ENCODE measurements at places on chromosomes 7 and 10.
A peak's percentile ranks its signal among the peaks of the same experiment; 100 is the strongest.

GRCh38 chr10:63250032-63250431 lies 116.9 kb downstream of the NRBF2 start:
- no peak for DNase-seq

- DNase-seq = no peak
Observed at GRCh38 chr7:38580485-38580884, 50.7 kb downstream of the AMPH start.

GRCh38 chr7:34747176-34747781 lies 89.3 kb downstream of the NPSR1 start:
- no peak for DNase-seq

- DNase-seq = no peak
Observed at GRCh38 chr10:32409741-32410140, 36.2 kb upstream of the CCDC7 start.

DNA sequence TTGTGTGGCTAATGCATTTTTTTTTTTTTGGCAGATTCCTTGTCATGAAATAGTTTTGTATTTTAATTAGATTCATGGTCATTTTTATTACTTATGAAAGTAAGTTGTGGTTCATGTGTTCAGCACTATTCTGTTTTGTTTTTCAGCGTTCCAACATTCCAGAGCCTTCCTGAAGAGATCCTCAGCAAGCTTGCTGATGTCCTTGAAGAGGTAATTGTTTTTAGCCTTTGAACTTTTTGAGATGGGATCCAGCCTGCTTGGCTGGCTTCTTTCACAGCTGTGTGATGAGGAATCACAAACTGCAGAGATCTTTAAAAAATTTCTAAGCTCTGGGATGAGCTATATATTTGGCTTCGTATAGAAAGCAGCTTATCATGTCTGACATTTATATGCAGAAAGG lies 208.0 kb upstream of the CSTF2T start:
- DNase-seq = no peak

GRCh38 chr10:103517234-103518085 lies 24.0 kb downstream of the NEURL1 start:
- DNase-seq = no peak

GRCh38 chr10:74543276-74543675 lies 283.1 kb upstream of the KAT6B start:
- DNase-seq = no peak

- no peak for DNase-seq
Observed at GRCh38 chr10:123604506-123604905, 61.6 kb upstream of the GPR26 start.

DNA sequence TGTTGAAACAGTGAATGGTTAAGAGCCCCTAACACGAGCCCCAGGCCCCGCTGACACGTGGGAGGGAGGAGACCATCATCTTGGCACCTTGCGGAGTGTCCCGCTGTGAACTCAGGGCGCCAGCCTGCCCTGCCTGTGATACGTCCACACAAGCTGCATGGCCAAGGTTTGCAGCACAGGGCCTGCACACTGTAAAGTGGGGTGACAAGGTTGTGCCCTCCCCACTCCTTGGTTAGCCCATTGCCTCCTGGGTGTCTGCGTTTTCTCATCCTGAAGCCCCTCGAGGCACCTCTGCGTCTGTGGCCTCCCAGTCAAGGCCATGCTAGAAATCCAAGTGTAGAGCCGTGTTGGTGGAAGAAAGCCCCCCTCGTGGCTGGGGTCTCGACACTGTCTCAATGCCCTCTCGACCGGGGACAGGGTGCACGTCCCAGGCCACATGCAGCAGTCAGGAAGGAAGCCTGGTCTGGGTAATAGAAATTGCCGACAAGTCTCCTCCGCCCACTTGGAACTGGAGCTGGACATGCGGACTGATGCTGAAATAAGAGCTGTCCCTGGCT lies 192.1 kb downstream of the DNAJB6 start:
- no peak for DNase-seq

- no peak for DNase-seq
Observed at GRCh38 chr7:69358163-69358821, 240.0 kb upstream of the AUTS2 start.

DNA sequence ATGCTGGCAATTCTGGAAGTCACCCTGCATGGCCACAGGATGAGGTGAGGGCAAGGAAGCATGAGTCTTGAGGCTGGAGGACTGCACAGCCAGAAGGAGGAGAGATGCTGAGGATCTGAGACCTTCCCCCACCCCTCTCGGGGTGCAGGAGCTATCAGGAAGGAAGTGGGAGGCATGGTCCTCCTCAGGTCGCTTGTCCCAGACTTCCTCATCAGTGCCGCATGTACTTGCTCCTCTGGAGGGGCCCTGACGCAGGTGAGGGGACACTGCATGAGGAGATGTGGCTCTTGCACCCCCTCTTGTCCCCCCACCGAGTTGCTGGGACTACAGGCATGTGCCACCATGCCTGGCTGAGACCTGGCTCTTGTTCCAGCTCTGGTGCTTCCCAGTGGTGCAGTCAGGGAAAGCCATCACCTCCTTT lies 5.7 kb upstream of the ZMIZ1 start:
- DNase-seq = no peak

DNA sequence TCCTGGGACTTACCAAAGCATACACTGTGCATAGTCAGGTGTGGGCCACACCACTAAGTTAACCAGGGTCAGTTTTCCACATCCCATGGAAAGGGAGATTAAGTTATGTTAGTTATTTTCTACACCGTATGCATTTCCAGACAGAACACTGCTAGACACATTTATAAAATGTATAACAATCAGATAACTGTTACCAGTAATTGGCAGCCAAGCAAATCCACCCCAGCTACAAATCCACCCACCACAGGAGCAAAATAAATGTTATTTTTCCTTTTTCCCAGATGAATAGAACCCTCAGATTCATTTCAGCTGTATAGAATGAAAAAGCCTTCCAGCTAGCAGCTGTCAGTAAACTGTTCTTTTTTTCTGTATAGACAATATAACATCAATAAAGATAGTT lies 256.9 kb upstream of the FZD1 start:
- DNase-seq = no peak

DNA sequence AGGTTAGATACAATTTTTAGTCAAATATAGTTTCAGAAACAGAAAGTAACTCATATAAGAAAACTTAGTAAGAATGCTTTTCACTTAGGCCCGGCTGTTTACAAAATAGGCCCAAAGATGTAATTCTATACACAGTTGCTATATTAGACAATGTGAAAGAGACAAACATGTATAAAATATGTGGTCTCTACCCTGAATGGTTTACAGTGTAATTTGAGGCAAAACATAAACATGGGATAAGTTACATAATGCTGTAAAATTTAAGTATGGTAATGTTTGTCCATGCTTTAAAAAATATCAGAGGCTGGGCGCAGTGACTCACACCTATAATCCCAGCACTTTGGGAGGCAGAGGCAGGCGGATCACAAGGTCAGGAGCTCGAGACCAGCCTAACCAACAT lies 18.7 kb downstream of the KRIT1 start:
- DNase-seq = no peak

GRCh38 chr7:1361016-1361755 lies 98.1 kb downstream of the MICALL2 start:
- no peak for DNase-seq

DNA sequence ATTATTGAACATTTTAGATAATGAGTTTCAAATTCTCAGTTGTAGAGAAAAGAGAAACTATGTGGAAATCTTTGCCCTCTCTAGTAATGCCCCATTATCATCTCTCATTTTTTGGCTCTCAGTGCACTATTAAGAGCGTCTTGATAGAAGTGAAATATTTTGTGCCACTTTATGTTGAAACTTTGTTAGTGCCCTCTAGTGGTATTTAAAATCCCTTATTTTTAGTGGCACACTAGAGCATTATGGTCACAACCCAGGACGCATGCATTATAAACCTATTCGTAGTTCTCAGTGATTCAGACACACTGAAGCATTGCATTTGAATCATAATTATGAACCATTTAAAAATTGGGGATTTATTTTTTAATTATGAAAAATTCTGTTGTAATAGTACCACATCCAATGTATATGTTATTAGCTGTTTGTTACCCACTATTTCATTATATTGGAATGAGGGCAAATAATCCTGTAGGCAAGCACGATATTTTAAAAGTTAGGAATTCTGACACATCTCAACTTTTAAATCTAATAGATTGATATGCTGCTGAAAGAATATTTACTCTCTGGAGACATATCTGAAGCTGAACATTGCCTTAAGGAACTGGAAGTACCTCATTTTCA lies 21.9 kb downstream of the PDCD4 start:
- no peak for DNase-seq

GRCh38 chr10:18542832-18543231 lies 108.6 kb downstream of the NSUN6 start:
- DNase-seq = no peak

- DNase-seq = peak; percentile 58
Observed at GRCh38 chr7:140230516-140230860, 53.7 kb upstream of the KDM7A start.

GRCh38 chr7:2777898-2778535 lies 66.1 kb downstream of the GNA12 start:
- no peak for DNase-seq

DNA sequence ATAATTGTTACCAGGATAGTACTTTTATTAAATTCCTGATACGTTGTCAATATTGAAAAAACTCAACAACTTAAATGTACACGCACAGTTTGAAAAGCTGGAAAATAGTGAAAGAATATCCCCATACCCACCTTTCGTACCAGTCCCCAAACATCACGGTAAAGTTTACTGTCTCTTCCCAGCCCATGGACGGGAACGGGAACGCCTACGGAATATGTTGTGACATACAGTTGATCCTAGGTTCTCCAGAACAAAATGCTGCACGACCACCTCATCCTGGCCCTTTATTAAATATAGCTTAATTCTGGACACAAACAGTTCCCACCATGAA lies 527 bp upstream of the BCAP29 start:
- DNase-seq = no peak

DNA sequence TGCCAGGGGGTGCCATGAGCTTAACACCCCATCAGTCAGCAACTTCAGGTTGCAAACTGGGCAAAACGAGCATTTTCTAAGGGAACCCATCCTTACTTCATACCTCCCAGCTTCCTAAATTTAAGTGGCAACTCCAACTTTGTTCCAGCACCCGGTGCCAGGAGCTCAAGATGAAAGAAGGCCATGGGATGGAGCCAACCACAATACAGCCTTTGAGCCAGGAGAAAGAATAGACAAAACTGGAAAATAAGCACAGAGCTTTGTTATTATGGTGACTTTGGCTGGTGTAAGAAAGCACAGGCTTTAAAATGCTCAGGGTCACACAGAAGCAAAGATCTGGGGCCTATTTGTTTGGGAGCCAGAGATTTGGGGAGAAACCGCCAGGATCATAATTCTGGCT lies 388.7 kb upstream of the MGMT start:
- no peak for DNase-seq

- no peak for DNase-seq
Observed at GRCh38 chr10:84191106-84191505, 3.2 kb upstream of the CDHR1 start.

- no peak for DNase-seq
Observed at GRCh38 chr10:87844837-87845623, 18.3 kb downstream of the KLLN start.

DNA sequence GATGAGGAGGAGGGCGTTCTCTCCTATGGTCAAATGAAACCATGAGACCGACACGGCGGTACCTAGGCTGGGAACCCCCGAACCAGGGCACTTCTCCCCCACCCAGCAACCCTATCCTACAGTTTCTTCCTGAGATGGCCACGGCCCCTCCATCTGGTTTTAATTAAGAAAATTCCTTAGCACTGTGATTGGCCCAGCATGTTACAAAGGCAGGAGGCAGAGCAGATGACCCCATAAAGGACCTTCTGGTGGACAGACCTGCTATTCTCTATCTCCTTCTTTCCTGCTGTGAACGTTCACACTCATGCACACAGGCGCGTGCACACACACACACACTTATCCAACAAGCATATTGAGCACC lies 129.4 kb downstream of the RGS10 start:
- DNase-seq = no peak

DNA sequence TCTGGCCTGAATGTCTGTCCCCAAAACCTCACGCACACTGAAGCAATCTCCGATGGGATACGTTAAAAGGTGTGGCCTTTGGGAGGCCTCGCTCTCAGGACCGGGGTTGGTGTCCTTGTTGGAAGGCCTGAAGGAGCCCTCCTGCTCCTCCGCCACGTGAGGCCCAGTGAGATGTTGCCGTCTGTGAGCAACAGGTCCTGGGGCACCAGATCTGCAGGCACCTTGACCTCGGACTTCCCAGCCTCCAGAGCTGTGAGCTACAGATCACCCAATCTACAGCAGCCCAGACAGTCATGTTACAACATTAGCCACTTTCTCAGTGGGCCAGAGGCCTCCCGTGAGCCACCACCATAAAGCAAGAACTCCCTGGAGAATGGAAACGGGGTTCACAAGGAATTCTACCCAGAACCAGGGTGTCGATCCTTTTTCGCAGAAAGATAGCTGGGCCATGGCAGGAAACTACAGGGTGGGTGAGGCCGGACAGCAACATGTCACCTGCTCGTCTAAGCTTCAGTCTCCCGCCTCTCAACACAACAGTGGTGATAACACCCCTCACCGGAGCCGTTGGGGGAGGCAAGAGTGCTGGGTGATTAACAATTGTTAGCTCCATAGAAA lies 87.0 kb downstream of the DIP2C start:
- DNase-seq = no peak

DNA sequence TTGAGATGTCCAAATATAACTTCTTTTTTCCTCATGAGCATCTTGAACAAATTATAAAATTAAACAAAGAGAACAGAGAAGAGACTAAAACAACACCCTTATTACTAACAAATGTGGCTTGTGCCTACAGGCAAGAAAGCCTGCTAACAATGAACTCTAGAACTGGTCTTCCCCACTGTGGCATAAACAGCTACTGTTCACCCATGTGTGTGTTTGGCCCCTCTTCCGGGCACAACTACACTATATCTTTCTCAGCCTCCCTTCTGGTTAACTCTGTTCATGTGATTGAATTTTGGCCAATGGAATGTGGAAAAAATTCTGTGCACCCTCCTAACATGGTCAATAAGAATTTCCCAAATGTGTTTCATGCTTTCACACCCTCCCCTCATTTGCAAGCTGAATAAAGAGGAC lies 117.0 kb downstream of the KBTBD2 start:
- no peak for DNase-seq

GRCh38 chr10:69744971-69745370 lies 56.7 kb upstream of the COL13A1 start:
- DNase-seq = no peak

GRCh38 chr10:22334414-22335172 lies 10.7 kb upstream of the SPAG6 start:
- no peak for DNase-seq

DNA sequence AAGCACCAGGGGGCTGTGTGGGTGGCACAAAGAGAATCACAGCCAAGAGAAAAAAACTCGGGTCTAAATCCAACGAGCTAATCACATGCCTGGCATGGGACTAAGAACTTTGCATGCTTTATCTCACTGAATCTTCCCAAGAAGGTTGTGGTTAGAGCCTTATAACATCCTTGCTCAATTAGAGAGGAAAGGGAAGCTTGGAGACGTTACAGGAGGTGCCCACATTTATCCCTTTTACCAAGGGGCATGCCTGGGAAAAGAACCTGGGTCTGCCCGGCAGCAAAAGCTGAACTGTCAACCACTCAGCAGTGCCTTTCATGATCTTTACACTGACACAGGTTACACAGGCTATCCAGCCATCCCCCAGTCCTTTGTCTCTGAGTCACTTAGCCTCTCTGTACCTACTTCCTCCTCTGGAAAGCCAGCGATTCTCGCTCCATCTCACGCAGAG lies 190.1 kb downstream of the PRPF18 start:
- DNase-seq = no peak

- no peak for DNase-seq
Observed at GRCh38 chr10:26407406-26407969, 30.7 kb upstream of the APBB1IP start.

All from effector memory CD4-positive, alpha-beta T cell (primary cell).